Hepatocyte (in vitro differentiated cells): ENCODE measurements at places on chromosomes 1 and 21. TPM values are rescaled to one million over a fixed set of nuclear protein-coding genes. Genes with fewer than 3 reads are reported as not detected.

VWA5B1 gene
- polyA plus RNA-seq: 0.35 and 1.1 TPM in 2 replicates

ANKRD65 gene
- polyA plus RNA-seq: 5.5 and 7.3 TPM in 2 replicates

GRCh38 chr1:67608661-67609576 lies 76.1 kb upstream of the GADD45A start:
- DNase-seq: no peak

GRCh38 chr1:46757956-46758528 lies 39.1 kb upstream of the EFCAB14 start:
- DNase-seq: no peak

DNA sequence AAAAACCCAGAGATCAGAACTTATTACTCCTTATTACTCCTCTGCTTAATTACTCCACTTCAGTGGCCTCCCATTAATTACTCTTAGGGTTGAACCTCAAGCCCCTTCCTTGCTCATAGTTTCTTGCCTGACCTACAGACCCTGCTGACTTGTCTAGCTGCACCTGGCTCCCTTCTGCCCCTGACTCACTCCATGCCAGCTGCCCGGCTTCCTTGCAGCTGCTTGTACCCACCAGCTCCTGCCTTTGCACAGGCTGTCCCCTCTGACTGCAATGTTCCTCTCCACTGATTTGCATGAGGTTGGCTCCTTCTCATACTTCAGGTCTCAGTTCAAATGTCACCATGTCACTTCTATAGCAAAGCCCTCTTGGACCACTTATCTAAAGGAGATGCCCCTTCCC lies 1.9 kb upstream of the PTPRU start:
- DNase-seq: no peak
